ENCODE measurements at places on chromosomes 3 and 15.
A peak's percentile ranks its signal among the peaks of the same experiment; 100 is the strongest.

DNA sequence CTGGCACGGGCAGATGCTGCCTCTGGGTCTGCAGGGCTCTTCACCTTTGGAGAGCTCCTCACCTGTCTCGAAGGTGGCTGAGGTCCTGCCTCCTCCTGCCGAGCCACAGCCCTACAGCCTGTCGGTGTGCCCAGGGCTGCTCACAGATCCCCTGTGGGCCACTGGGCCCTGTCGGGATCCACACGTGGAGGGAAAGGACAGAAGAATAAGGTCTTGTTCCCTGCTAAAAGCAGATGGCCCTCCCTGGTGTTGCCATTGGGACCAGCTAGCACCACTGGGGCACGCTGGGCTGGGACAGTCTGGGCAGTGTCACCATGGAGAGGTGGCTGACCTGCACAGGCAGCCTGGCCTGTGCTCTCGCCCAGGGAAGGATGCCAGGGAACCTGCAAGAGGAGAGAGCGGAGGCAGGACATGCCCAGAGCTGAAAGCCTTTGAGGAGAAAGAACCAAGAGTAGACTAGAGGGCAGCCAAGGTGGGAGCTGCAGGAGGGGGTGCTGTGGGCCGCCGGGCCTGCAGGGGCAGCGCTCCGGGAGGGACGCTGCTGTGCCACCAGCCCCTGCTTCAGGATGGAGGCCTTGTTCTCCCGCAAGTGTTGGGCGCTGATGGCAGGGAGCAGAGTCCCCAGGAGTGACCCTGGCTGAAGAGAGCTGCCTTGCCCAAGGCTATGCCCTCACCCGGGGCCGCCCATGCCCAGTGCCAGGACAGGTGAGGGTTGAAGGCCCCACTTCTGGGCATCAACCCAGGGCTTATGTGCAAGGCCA, 210.2 kb downstream of the XXYLT1 start:
- DNase-seq: no peak

- no peak for DNase-seq
Measured at GRCh38 chr15:62841269-62841628, 201.3 kb upstream of the TPM1 start.

DNA sequence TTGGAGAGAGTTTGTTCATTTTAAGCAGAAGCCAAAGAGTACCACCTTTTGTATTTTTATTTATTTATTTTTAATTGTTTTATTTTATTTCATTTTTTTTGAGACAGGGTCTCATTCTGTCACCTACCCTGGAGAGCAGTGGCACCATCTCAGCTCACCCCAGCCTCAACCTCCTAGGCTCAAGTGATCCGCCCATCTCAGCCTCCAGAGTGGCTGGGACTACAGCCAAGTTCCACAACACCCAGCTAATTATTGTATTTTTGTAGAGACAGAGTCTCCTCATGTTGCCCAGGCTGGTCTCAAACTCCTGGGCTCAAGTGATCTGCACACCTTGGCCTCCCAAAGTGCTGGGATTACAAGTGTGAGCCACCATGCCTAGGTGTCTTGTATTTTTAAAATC, 9.6 kb downstream of the CCR8 start:
- no peak for DNase-seq

DNA sequence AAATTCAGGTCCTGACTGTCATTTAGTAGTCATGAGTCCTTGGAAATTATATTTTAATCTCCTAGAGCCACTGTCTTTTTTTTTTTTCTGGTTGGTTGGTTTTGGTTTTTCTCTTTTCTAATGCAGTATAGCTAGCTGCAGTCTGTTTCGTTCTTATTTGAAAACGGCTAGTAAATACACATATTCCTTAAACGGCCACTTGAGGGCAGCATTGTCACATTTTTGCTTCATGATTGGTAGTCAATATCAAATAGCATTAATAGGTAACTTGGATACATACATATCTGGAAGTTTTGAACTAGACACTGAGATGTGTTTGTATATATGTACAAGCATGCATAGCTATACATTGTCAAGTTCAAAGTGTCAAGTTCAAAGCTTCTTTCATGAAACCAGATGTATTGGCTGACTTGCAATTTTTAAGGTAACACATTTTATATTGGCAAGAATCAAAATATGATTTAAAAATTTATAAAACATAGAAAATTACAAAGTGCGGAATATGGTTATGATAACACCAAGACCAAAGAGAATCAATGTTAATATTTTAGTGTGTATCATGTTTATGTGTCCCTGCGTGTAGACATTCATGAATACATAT, 22.5 kb downstream of the GABRA5 start:
- peak; percentile 53 for DNase-seq

DNA sequence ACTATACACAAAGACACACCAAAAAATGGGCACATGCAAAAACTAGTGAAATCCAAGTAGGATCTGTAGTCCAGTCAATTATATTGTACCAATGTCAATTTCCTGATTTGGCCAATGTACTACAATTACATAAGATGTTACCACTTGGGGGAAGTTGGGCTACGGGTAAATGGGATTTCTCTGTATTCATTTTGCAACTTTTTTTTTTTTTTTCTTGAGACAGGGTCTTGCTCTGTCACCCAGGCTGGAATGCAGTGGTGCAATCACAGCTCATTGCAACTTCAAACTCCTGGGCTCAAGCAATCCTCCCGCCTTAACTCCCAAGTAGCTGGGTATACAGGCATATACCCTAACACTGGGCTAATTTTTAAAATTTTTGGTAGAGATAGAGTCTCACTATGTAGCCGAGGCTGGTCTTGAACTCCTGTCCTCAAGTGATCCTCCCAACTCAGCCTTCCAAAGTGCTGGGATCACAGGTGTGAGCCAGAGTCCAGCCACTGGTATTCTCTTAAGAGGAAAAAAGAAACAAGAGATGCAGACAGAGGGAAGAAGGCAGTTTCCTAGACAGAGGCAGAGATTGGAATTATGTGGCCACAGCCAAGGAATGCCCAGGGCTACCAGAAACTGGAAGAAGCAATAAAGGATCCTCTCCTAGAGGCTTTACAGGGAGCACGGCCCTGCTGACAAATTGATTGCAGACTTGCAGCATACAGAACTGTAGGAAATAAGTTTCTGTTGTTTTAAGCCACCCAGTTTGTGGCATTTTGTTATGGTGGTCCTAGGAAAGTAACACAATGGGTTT, 33.3 kb downstream of the TFDP2 start:
- DNase-seq: no peak

GRCh38 chr3:9653565-9654248, 4.4 kb downstream of the MTMR14 start:
- DNase-seq: no peak

- DNase-seq: no peak
Measured at GRCh38 chr15:93917181-93917580, 314.2 kb upstream of the MCTP2 start.

- no peak for DNase-seq
Measured at GRCh38 chr3:93843981-93844380, 129.7 kb downstream of the PROS1 start.

DNA sequence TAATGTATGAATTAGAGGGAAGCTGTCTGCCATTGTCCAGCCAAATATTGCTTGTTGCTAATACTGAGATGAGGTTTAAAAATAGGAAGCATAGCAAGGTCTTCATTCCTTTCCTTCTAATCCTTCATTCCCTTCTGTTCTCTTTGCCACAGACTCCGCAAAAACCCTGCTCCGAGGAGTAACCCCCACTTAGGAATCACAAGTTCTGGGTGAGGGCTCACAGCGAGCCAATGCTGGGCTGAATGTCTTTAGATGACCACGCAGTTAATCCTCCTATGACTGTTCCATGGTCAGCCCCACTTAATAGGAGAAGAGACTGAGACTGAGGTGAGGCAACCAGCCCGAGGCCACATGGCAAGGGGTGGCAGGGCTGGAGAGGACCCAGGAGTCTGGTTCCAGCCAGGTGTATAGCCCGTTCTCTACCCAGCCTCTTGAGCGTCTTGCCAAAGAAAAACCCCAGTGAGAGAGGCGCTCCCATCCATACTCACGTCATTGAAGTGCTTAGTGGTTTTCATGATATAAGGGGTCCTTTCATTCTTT, 44.9 kb upstream of the CTSH start:
- no peak for DNase-seq

DNA sequence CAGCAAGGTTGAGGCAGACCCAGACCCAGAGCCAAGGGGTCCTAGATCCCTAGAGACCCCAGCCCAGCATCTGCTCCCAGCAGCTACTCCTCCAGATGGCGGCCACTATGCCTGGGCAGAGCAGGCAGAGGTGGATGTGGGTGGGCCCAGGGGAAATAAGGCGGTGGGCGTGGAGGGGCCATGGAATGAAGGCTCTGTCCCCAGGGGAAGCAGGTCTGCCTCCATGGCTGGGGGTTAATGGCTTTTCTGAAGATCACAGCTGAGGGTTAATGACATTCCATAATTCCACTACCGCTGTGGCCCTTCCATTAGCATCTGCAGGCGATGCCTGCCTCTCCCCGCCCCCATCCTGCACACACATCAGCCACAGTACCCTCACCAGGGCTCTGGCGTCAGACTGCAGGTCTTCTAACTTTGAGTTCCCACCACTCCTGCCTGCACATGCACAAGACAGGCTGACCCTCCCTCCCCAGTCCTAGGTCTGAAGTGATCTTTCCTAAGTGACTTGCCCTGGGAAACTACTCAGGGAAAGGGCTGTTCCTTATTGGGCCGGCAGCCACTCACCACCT, 41.2 kb downstream of the CCDC33 start:
- no peak for DNase-seq

DNA sequence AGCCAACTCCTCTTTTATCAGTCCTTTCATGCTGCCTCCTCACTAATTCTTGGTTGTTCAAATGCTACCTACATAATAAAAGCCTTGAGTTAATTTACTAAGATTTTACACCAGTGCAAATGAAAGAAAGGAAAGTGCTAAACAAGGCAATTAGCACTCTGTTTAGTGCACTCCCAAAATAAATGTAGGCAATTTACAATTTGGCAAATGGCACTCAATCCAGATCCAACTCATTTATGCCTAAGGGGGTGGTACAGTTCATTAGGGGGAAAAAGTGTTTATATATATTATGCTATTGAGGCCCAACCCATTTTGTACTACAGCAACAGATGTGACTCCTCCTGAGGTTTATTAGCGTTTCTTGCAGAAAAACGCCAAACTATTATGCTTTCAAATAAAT, 370.1 kb downstream of the NR2F2 start:
- no peak for DNase-seq

DNA sequence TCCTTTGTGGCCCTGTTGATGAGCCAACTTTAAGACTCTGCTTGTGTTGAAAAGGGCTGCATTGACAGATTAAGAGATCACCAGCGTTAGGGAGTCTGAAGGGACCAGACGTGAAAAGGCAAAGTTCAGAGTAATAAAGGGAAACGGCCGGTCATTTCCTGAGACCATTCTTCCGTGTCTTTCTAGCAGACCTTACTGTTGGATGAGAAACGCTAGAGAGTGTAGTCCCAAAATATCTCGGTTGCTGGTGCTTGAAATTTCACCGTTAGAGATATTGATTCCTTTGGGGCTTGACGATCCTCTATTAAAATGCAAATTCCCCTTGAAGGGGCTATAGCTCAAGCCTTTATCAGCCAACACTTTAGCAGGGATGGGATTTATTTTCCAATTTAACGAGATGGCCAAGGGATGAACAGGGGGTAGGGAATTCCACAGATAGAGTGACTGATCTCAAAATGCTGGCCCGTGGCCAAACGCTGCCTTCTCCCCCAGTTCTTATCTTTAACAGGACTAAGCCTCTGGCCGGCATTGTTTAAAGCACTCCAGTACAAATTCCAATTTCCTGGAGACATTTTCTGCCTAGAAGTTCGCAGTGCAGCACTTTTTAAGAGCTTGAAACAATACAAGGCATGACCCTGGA, 250.4 kb downstream of the TJP1 start:
- no peak for DNase-seq

DNA sequence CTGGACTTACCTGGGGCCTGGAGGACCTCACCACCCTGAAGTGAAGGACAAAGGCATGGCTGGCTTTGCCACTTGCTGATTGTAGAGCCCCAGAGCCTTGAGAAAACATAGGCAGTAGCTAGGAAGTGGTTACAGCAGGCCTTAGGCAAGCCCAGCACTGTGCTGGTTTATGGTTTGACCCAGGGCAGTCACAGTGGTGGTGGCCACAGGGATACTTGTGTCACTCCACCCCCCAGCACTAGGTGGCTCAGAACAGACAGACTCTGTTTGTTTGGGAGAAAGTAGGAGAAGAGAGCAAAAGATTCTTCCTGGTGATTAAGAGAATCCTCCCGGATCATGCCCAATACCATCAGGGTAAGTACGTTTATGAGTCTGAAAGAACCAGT, 13.2 kb upstream of the COL8A1 start:
- no peak for DNase-seq

DNA sequence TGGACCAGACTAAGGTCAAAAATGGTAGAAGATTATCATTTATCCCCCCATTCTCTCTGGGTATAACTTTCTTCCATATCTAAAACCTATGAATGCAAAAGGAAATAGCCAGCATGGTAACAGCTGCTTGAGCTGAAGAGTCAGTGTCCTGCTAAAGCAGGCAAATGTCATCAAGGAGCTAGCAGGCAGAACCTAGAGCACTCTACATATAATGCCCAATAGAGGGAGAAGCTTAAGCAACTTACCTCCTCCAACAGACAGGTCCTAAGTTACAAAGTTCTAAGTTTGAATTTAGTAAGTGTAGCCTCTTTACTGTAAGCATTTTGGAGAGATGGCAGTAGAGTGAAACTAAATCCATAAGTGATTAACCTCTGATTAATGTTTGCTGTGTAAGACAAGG, 7.7 kb downstream of the RAF1 start:
- no peak for DNase-seq

- DNase-seq: no peak
Measured at GRCh38 chr3:106913111-106913698, 464.0 kb upstream of the CCDC54 start.

- DNase-seq: no peak
Measured at GRCh38 chr15:63818191-63818590, 15.6 kb downstream of the HERC1 start.

DNA sequence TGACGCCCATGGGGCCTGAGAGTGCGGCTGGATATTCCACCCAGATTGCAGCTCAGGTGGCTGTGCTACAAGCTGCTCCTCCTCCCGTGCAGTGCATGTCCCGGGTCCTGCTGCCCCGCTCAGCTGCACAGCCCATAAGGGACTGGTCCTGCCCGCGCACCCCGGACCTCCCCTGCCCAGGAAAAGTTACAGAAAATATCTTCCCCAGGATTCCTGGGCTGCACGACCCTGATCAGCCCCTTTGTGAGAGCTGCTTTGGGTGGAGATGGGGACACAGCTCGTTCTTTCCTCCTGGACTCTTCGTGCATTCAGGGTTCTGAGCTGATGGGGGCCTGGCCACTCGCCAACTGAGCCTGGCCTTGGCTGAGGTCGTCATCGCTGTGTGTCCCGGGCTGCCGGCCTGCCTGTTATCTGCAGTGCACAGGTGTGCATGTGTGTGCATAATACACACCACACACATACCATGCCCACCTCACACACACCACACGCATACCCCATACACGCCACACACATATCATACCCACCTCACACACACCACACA, 28.8 kb downstream of the APBA2 start:
- DNase-seq: no peak

- no peak for DNase-seq
Measured at GRCh38 chr3:113148284-113148683, 63.1 kb upstream of the BOC start.

- no peak for DNase-seq
Measured at GRCh38 chr3:138112362-138112761, 3.0 kb downstream of the DZIP1L start.

- no peak for DNase-seq
Measured at GRCh38 chr3:17745301-17745700, 2.9 kb upstream of the TBC1D5 start.
